ENCODE measurements at places on chromosomes 1 and 21.

- DNase-seq, result peak; percentile 33
Observed at GRCh38 chr1:53506355-53507050, 47.3 kb downstream of the DMRTB1 start.

GRCh38 chr1:225426395-225427234 lies 1.2 kb downstream of the LBR start:
- DNase-seq, result no peak

- DNase-seq, result no peak
Observed at GRCh38 chr1:150164779-150165178, 15.1 kb downstream of the PLEKHO1 start.

DNA sequence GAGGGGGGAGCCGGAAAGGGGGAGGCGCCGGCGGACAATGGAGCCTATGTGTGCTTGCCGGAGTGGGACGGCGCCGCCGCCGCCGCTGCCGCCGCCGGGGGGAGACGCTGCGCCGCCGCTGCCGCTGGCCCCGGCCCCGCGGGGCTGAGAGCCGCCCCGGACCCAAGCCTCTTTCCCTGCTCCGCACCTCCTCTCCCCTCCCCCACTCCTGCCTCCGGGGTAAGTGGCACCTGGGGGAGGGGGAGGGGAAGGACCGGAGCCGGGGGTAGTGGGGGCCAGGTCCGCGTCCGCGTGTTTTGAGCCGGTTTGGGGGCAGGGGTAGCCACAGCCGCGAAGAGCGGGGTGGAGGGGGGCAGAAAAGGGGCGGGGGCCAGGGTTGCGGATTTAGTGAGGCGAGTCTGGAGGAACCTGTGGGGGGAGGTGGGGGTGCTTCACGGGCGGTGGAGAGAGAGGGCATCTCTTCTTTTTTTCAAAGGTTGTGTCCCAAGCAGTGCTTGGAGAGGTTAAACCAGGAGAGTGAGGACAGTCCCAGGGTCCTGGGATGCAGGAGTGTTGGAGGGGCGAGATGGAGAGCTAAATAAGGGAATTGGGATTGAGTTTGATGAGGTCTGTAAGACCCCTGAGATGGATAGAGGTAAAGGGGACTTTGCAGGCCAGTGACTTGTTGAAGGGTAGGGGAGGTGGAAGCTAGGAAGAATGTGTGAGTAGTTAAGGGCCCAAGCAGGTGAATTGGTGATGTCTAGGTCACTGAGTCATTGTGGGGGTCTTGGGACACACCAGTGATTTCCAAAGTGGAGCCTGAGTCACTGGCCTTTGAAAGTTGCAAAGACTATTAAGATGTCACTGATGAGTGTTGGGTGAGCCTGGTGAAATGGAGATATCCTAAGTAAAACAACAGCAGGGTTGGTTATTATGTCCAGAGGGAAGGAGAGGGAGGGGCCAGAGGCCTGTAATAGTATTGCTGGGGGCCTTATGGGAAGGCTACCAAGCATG lies 59.1 kb downstream of the BCL9 start:
- DNase-seq, result no peak

DNA sequence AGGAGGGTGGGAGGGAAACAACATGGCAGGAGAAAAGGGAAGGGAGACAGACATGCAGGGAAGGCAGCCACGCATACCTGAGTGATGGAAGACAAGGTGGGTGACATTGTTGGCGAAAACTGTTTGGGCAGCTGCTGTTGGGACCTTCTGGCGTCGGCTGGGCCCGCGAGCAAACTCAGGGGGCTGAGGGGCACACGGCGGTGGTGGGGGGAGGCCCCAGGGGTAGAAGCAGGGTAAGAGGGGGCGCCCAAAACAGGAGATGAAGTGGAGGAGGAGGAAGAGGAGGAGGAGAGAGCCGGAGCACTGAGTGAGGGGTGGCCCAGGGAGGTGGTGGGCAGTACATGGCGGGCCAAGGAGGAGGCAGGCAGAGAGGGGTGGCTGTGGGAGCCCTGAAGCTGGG lies 4.7 kb upstream of the DENND4B start:
- no peak for DNase-seq

GRCh38 chr1:32949519-32949918 lies 15.1 kb downstream of the RNF19B start:
- DNase-seq, result no peak

DNA sequence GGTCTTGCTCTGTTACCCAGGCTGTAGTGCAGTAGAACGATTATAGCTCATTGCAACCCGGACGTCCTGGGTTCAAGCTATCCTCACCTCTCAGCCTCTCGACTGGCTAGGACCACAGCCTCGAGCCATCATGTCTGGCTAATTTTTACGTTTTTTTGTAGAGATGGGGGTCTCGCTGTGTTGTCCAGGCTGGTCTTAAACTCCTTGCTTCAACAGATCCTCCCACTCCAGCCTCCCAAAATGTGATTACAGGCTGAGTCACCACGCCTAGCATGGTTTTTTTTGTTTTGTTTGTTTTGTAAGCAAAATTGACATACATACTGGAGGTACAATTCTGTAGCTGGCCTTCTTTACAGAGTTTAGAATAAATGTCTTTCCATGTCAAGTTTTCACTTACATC lies 994 bp upstream of the LAMTOR5 start:
- no peak for DNase-seq

GRCh38 chr1:159089184-159089791 lies 12.7 kb upstream of the AIM2 start:
- no peak for DNase-seq

DNA sequence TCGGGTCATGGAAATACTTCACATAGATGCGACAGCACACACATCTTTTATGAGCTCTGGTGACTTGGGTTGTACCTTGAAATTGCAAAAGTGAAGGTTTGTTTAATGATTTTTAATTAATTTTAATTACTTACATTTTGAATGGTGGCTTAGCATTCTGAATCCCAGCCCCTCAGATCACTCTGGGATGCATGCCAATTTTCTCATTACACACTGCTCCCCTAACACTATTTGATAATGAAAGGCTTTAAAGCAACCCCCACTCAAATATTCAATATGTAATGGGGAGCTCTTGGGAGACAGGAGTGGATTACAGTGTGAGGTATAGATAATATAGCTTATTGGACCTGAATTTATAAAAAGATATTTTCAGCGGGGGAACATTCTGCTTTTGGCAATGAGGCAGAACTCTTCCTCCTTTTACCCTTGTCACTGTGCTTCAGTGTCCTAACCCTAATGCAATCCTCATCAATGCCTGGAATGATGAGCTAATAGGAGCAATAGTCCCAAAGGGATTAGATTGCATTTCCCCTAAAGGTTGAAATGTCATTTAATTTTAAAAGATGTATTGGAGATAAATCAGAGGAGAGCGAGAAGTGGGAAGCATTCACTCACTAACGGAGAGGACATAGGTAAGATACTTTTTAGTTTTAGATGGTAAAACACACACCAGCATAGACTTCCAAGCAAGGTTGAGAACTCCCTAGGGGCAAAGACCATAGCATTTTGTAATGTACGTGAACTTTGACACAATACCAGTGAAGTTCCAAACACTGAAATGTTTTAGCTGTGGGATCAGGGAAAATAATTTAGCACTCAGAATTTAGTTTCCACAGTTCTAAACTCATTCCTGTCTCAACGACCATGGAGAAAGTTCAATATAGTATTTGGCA lies 384.1 kb upstream of the PLXNA2 start:
- no peak for DNase-seq

- DNase-seq, result no peak
Observed at GRCh38 chr1:36206323-36206858, 17.9 kb upstream of the THRAP3 start.

DNA sequence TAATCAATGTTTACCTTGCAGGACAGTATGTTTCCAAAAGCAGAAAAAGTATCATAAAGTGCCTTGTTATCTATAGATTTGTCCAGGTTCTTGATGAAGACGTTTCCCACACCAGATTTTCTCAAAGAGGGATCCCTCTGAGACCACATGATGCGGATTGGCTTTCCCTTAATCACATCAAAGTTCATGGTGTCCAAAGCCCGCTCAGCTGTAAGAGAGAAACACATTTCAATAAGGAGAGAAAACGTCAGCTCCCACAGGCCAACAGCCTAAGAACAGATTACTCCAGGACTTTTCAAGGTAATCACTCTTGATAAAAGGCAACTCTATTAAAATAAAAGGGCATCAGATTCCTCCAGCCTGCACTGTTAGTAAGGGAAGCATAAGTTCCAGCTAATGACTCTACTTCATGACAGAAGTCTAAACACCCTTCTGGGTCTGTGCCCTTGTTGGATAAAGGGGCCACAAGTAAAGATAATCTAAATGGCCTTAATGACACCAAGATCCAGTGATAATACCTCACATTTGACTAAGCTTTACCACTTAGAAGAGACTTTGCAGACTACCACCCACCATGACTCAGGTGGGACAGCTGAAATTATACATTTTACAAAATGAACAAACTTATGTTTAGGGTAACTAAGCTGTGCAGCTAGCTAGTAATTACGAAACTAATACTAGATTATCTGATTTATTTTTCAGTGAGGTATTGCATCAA lies 4.1 kb downstream of the PABPC4 start:
- DNase-seq, result no peak

- no peak for DNase-seq
Observed at GRCh38 chr1:10947181-10947580, 65.3 kb upstream of the TARDBP start.

- DNase-seq, result no peak
Observed at GRCh38 chr1:48039088-48040054, 42.2 kb upstream of the TRABD2B start.

DNA sequence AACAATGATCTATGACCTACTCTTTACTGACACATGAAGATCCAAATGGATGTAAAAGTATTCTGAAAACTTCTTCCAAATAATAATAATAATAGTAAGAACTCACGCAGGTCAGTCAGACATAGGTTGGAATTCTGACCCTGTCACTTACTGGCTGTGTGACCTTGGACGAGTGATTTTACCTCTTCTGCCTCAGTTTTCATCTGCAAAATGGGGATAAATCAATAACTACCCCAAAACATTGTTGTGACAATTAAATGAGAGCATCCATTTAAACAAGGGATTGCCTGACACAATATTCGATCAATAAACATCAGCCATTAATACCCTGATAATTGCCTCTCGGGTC lies 556 bp downstream of the MECR start:
- DNase-seq, result no peak

GRCh38 chr21:33202464-33203363 lies 27.0 kb upstream of the IFNAR2 start:
- DNase-seq, result no peak

DNA sequence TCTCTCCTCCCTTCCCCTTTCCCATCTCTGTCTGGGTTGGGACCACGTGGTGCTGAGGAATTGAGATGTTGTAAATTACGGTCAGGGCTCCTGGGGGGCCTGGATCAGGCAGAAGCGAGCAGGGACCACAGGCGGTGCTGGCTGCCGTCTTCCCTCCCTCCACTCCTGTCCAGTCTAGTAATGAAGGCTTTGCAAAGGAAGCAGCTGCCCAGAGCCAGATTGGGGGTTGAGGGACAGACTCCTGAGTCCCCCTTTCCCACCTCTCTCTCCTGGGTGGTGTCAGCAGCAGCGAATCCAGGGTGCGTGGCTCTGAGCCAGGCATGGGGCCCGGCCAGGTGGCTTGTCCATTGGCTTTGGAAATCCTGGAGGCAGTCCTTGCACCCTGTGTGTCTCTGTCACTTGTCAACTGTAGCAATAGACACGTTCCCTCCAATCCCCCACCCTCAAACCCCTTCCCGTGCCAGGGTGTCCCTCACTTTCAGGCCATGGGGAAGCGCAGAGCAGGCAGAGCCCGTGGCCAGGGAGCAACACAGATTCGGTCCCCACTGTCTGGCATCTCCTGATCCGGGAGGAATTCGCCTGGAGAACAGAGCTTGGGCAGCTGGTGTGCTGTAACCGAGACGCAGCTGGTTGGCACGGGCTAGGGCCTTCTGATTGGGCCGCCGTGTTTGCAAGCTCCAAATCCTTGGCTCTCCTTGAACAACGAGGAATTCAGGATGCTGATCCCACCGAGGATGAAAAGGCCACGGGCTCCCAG lies 64.8 kb upstream of the WNT4 start:
- no peak for DNase-seq

DNA sequence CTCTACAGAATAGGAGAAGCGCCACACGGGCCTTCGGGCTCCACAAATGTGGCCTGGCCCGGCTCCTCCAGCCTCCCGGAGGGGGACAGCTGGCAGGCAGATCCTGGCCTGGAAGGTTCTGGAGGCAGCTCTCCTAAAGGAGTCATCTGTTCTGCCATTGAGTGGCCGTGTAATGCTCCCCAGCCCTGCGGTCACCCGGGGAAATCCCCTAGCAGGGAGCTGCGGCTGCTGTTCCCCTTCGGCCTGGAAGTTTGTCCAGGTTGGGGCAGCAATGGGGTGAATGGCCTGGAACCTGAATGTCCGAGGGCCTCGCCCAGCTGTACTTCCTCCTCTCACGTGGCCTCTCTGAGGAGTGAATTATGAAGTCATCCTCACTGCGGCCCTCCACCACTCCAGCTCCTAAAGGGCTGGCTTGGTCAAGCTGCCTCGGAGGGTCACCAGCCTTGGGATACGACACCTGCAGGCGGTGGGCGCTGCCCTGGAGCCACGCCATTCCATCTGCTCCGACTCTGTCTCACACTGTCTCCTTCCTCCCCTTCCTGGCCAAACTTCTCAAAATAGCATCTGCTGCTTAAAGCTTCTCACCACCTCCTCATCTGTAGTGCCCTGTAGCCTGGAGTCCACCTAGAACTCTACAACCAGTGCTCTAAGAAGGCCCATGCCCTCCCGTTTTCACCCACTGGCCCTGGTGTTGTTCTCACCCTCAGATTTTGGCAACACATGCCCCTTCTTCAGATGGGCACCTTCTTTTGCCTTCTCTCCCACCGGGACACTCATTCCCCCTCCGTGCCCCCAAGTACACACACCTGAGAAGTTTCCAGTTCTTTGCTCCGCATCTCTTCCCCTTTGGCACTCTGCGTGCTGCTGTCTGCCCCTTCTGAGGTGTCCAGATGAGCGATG lies 54.4 kb upstream of the TMPRSS2 start:
- DNase-seq, result no peak

DNA sequence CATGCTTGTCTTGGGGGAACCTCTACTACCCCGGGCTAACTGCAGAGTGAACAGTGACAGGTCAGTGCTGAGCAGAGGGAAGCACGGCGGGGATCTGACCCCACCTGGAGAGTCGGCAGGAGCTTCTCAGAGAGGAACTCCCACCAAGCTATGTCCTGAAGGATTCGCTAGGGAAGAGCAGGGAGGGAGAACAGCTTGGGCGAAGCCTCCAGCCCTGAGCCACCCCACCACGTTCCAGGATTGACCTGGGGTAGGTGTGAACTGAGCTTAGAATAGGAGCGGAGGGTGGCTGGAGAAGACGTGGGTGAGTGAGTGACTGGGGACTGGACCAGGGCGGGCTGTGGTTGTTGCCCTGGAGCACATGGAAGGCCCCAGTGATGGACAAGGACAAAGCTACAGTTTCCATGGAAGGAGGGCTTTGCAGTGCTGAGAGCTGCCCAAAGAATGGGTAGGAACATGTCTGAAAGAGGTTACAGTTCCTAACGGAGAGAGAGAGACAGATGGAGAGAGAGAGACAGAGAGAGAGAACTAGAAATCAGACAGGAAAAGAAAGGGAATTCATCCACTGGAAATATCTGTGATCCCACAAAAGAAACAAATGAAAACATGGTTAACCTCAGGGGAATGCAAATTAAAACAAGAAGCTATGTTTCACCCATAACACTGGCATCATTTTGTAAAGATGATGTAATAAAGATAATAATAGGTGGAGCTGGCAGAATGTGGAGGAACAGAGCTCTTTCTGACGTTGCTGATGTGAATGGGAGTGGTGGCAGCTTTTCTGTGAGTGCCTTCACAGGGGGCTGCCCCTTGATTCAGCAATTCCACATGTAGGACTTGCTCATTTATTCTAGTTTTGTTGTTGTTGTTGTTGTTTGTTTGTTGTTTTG lies 17.2 kb downstream of the BSND start:
- peak; percentile 62 for DNase-seq

GRCh38 chr1:183824291-183824690 lies 19.4 kb downstream of the RGL1 start:
- no peak for DNase-seq

All from aorta (tissue), 5 donors.